ENCODE measurements at places on chromosomes 3 and 15.

GRCh38 chr15:100224206-100225185 lies 117.3 kb downstream of the ADAMTS17 start:
- DNase-seq = no peak

DNA sequence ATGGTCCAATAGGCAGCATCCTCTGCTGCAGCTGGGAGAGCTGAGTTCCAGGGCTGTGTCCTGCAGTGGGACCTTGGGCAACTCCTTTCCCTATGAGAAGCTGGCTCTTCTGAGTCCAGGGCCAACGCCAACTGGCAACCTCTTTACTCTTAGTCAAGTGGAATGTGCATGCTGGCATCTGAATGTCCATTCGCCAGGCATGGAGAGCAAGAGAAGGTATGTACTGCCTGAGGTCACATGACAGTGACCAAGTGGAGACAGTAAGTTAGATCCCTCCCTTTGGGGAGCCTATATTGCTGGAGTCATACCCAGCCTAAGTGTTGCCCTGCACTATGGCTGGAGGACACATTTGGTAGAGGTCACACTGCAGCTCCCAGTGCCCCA lies 12.1 kb downstream of the HEMK1 start:
- no peak for DNase-seq

DNA sequence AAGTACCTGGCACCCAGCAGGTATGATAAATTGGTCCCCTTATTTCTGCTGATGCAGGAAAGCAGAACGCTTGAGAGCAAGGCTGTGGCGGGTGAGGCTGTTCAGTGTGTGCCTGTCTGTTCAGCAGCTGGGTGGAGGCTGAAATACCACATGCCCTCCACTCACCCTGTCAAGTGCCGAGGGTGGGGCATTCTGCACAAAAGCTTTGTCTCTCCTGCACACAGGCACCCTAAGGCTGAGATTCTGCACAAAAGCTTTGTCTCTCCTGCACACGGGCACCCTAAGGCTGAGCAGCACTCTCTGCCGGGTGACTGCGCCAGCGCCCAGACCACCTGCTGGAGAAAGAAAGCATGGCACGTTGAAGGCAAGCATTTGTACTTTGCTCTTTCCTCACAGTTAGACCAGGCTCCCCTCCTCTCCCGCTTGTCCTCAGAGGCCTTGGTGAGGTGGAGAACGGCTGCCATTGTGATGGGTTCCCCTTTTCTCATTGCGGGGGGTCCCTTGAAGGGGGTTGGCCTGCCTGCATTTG lies 97.5 kb downstream of the BDH1 start:
- no peak for DNase-seq

DNA sequence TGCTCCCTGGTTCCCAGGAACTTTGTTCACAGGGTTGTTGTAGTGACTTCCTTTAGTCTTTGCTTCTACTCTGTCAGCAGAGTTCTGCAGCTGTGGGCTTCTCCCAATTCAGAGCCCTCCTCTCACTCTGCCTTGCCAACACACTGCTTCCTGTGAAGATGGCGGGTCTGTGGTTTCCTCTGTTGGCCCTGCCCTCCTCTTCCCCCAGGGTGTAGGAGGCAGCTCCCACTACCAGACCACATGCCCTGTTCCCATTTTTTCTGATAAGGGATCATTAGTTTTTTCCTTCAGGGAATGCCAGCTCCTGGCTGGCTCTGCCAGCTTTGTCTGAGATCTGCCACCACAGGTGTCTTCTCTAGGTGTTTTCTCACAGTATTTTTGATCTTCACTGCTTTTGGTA lies 12.7 kb downstream of the SPSB4 start:
- no peak for DNase-seq

GRCh38 chr3:116314476-116314875 lies 130.8 kb downstream of the LSAMP start:
- no peak for DNase-seq

DNA sequence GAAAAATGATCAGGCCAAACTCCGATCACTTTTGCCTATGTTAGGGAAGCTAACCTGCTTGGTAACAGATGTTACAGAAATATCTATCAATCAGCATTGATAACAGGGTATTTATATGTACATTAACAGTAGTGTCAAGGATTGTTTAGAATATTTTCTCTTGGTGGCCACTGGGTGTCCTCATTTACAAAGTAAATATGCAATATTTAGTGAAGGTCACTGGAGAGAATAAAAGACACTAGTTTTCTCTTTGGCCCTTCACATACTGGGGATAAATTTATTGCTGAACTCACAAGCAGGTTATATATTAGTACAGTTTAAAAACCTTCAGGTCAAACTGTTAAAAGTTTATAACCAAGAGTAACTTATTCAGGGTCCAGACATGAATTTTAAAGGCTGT lies 69.0 kb downstream of the TIGIT start:
- no peak for DNase-seq

- no peak for DNase-seq
Measured at GRCh38 chr3:52174896-52175295, 20.7 kb upstream of the POC1A start.

DNA sequence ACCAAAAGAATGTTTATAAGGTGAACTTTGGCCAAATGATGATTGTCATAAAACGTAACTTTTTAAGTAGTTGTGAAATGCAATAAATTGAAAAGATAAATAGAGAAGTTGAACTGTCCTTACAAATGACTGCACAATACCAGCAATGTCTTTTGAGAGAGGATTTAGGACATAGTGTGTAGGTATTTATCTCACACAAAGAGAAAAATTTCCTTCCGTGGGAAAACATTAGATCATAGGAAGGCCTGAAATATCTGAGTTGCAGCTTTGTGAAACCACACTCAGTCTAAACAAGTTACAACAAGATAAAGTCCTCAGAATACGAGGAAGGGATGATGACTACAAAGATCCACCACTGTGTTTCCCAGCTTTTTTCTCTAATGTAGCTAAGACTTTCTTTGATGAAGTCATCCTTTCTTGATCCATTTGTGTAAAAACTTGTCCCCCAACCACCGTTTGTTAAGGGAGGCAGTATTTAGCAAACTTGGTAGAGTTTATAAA lies 16.0 kb downstream of the ROBO2 start:
- DNase-seq = no peak

DNA sequence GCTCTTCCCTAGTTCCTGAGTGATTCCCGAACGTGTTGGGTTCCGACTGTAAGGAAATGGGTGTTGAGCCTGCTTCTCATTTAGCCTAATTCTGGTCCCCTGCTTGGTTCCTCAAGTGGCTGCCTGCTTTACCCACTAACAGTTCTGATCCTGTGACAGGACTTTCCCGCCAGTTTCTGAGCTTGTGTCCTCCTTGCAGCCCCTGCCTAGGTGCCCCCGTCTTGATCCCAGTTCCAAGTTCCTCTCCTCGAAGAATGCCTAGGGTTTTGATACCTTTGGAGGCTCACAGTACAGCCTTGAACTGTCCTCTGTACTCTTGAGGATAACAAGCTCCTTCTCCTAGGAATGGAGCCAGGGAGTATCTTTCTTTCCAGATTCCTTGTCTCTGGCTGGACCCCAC lies 12.0 kb upstream of the RASGRF1 start:
- DNase-seq = no peak

- no peak for DNase-seq
Measured at GRCh38 chr3:71673486-71673885, 51.7 kb downstream of the EIF4E3 start.

DNA sequence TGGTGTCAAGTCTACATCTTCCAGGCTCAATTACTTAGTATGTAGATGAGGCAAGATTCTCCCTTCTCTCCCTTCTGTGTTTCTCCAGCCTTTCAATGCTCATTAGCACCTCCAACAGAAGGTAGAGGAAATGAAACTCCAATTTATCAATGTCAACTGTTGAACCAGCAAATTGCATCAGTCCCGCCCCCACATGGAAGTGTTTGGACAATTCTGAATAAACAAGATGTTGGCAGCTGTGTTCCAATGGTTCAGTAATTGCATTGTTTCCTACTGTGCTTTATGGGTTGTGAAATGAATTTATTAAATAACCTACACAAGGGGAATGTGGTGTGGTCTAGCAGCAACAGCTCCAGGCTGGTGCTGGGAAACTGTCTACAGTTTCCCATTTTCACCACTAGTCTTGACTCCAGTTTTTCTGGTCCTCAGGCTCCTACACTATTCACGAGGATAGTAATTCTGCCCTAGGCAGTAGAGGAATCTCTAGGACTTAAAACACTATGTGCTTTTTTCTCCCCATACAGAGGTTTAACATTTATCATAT lies 91.9 kb downstream of the MB21D2 start:
- no peak for DNase-seq

- no peak for DNase-seq
Measured at GRCh38 chr3:98501863-98502576, 4.5 kb downstream of the OR5K2 start.

GRCh38 chr3:191282251-191283185 lies 46.7 kb upstream of the CCDC50 start:
- no peak for DNase-seq
